ENCODE measurements at places on chromosomes 2 and 18. TPM values are rescaled to one million over a fixed set of nuclear protein-coding genes. Genes with fewer than 3 reads are reported as not detected.

LYPD6 gene
- total RNA-seq, result not detected

ZNG1B gene
- 31.3 TPM for total RNA-seq

ZC3H6 gene
- total RNA-seq, result 26.3 TPM

PLEKHA3 gene
- total RNA-seq, result 24.8 TPM

SFT2D3 gene
- total RNA-seq, result 6.1 TPM

POTEI gene
- total RNA-seq, result not detected

TOGARAM2 gene
- total RNA-seq, result 4.3 TPM

CD226 gene
- 57.4 TPM for total RNA-seq

GAD1 gene
- not detected for total RNA-seq

DNA sequence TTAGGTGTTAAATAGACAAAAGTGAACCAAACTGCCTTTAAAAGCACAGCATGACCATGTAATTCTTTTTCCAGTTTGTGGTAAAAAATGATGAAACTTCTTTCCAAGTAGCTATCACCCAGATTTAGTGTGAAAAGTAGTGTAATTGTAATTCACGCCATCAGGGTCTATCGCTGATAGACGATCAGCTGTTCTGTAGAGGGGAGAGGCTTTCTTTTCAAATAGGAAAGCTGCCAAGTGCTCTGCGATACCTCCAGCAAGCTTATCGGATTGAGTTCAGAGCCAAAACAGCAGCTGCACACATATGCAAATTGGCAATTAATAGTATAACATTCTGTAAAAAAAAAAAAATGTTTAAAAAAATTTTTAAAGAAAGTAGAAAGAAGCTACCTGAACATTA lies 61.9 kb upstream of the PSMD14 start:
- H3K27ac ChIP-seq, result no peak overlapping the region
- no peaks in the 10 kb centered on the region for H3K36me3 ChIP-seq
- peaks cover 14% of the 10 kb centered on the region for H3K4me1 ChIP-seq
- H3K27me3 ChIP-seq, result no peaks in the 10 kb centered on the region
- DNase-seq, result no peak
- H3K4me3 ChIP-seq, result no peak overlapping the region

- no peak overlapping the region for H3K4me3 ChIP-seq
- H3K36me3 ChIP-seq, result no peaks in the 10 kb centered on the region
- H3K27ac ChIP-seq, result no peak overlapping the region
- DNase-seq, result no peak
These were observed 181.7 kb upstream of the ETAA1 start for GRCh38 chr2:67215214-67216055.

DNA sequence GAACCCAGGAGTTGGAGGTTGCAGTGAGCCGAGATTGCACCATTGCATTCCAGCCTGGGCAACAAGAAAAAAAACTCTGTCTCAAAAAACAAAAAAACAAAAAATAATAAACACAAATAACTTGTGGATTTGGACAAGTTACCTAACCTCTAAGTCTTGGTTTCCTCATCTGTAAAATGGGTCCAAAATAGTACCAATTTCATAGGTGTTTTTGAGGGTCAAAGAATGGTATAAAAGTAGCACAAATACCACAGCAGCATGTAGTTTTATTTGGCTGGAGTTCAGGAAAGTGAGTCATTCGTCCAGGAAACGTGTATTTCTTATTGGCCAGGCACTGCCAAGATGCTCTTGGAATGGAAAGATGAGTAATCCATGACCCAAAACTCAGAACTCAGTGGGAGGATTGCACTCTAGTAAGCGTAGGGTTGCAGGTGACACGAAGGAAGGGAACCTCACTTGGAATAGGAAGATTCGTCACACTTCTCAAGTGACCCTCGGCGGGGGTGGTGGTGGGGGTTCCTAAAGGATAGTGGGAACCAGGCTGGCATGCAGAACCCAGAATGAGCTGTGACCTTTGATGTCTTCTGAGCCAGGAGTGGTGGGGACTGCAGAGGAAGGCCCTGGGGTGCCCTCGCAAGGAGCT lies 24.4 kb downstream of the GRHL1 start:
- DNase-seq, result no peak
- H3K4me1 ChIP-seq, result no peaks in the 10 kb centered on the region
- no peaks in the 10 kb centered on the region for H3K36me3 ChIP-seq
- no peaks in the 10 kb centered on the region for H3K27me3 ChIP-seq
- no peak overlapping the region for H3K4me3 ChIP-seq

GRCh38 chr2:152822676-152823075 lies 104.3 kb downstream of the ARL6IP6 start:
- H3K4me3 ChIP-seq, result no peak overlapping the region
- H3K36me3 ChIP-seq, result no peaks in the 10 kb centered on the region
- no peaks in the 10 kb centered on the region for H3K27me3 ChIP-seq
- DNase-seq, result no peak
- H3K4me1 ChIP-seq, result no peaks in the 10 kb centered on the region

DNA sequence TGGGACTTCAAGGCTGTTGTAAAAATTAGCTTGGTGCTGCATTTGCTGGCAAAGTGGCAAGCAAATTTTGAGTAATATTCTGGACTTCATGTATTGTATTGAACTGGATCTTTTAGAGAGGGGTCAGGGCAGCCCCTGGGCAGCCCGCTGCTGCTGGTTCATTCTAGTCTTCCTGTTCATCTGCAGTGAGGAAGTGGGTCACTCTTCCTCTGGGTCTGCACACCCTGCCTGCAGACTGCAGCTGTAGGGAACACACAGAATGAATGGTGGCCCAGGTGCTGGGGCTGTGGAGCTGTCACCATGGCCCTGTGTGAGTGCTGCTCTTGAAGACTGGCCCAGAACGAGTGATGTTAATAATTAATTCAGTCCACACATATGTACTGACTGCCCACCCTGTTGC lies 9.4 kb downstream of the SH3RF3 start:
- H3K4me1 ChIP-seq, result peaks cover 7% of the 10 kb centered on the region
- H3K27me3 ChIP-seq, result peaks cover 33% of the 10 kb centered on the region
- no peak overlapping the region for H3K27ac ChIP-seq

- no peak overlapping the region for H3K4me3 ChIP-seq
- peaks cover under 1% of the 10 kb centered on the region for H3K27me3 ChIP-seq
- no peaks in the 10 kb centered on the region for H3K36me3 ChIP-seq
- H3K4me1 ChIP-seq, result no peaks in the 10 kb centered on the region
- no peak overlapping the region for H3K27ac ChIP-seq
- DNase-seq, result no peak
These were observed 45.4 kb upstream of the RHOB start for GRCh38 chr2:20401489-20401835.

GRCh38 chr2:72144274-72144631 lies 3.4 kb downstream of the CYP26B1 start:
- no peaks in the 10 kb centered on the region for H3K36me3 ChIP-seq
- peaks cover 50% of the 10 kb centered on the region for H3K4me1 ChIP-seq

- H3K27me3 ChIP-seq, result no peaks in the 10 kb centered on the region
- H3K36me3 ChIP-seq, result no peaks in the 10 kb centered on the region
- no peak for DNase-seq
- H3K4me1 ChIP-seq, result peaks cover 13% of the 10 kb centered on the region
These were observed 4.2 kb upstream of the WDFY1 start for GRCh38 chr2:223949241-223949840.

DNA sequence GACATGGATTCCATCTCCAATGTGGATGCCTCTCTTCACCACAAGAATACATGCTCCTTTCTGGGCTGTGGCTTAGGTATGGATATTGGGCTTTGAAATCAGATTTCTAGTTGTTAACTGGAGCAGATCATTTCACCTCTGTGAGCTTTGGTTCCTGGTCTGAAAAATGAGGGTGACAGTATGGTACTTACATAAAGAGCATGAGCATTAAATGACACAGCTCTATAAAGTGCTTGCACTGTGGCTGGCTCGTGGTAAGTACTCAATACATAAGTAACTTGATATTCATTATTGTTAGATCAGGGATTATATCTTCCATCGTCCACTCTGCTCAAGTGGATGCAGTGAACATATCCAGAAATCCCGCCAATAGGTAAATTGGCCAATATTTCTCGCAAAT lies 33.4 kb downstream of the ARHGAP25 start:
- H3K4me3 ChIP-seq, result peak overlapping the region; percentile 38
- no peaks in the 10 kb centered on the region for H3K36me3 ChIP-seq
- H3K4me1 ChIP-seq, result peaks cover 89% of the 10 kb centered on the region

DNA sequence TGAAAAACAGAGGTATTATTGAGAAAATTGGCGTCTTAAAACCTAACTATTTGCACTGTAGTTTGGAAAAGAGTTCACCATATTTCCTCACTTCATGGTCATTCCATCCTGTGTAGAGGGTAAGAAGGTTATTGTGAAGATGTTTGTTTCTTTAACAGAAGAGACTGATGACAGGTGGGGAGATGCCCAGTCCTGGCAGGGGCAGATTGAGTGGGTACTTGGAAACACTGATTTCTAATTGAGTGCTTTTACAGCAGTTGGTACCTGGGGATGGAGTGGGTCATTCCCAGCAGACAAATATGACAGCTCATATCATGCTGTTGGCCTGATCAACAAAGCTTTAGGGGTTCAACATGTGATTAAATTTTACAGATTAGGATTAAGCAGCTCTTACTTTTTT lies 67.5 kb downstream of the MYOM1 start:
- no peak for DNase-seq
- H3K36me3 ChIP-seq, result no peaks in the 10 kb centered on the region
- no peak overlapping the region for H3K4me3 ChIP-seq
- no peaks in the 10 kb centered on the region for H3K4me1 ChIP-seq
- no peaks in the 10 kb centered on the region for H3K27me3 ChIP-seq

DNA sequence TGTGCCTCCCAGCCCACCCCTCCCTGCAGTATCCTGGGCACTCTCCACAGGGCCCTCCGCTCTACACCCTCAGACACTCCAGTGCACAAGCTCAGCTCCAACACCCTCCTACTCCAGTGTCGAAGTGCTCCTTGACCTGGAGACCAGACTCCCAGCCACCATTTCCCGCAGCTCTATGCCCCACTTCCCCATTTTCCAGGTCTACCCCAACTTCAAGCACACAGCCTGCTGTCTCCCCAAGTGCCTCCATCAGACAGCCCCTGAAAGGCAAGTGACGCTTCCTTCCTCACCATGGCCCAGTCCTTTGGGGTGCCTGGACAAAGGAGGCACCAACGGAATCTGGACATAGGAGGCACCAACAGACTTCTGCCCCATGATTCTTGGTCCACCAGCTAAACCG lies 7.2 kb downstream of the PASK start:
- H3K27me3 ChIP-seq, result no peaks in the 10 kb centered on the region
- no peak overlapping the region for H3K4me3 ChIP-seq
- DNase-seq, result no peak
- H3K27ac ChIP-seq, result no peak overlapping the region
- H3K4me1 ChIP-seq, result no peaks in the 10 kb centered on the region
- peaks cover 8% of the 10 kb centered on the region for H3K36me3 ChIP-seq

DNA sequence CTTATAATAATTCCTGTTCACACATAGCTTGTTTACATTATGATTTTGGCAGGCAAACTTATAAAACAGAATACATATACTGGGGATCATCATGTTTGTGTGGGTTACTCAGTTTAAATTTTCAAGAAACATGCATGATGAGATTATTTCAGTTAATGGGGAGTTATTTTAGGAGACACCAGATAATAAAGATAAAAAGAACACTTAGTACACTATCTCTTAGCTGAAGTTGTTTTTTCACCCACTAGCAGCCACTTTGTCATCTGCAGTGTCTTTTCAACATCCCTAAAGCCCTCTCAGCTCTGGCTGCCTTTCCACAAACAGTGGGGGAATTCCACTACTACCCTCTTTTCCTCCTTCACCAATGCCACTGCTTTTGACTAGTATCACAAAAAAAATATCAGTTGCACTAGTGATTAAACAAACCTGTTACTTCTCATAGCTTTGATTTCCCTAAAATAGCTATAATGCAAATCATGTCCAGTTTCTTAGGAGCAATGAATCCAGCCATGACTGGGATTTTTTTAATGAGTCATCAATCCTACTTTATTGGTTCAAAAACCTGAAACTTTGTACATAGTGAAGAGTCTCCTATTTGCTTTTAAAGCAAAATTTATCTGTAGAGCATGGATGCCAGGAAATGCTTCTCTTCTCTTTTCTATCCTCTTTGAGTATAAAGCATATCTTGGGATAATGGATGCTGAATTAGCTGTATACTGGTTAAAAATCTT lies 156.7 kb upstream of the TFPI start:
- no peaks in the 10 kb centered on the region for H3K27me3 ChIP-seq
- DNase-seq, result no peak
- H3K27ac ChIP-seq, result no peak overlapping the region
- no peaks in the 10 kb centered on the region for H3K4me1 ChIP-seq
- no peaks in the 10 kb centered on the region for H3K36me3 ChIP-seq

DNA sequence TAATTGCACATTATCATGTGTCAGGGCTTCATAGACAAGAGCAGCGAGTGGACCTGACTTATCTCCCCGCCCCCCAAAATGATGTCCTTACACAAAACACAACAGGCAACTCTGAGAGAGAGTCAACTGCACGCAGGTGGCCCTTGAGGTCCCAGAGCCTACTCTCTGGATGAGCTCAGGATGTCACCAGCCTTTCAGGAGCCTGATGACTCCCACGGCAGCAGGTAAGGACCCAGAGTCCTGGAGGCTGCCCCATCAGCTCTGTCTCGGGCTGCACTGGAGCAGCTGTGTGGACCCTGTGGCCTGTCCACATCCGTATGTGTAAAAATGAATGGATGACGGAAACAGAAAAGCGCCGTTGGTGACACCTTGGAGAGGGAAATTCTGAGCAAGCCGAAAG lies 130.9 kb downstream of the HDAC4 start:
- H3K27me3 ChIP-seq, result no peaks in the 10 kb centered on the region
- peaks cover 76% of the 10 kb centered on the region for H3K4me1 ChIP-seq
- no peak overlapping the region for H3K4me3 ChIP-seq
- no peak for DNase-seq
- no peak overlapping the region for H3K27ac ChIP-seq

- H3K4me1 ChIP-seq, result no peaks in the 10 kb centered on the region
- H3K4me3 ChIP-seq, result no peak overlapping the region
- no peaks in the 10 kb centered on the region for H3K36me3 ChIP-seq
- DNase-seq, result no peak
- H3K27me3 ChIP-seq, result no peaks in the 10 kb centered on the region
These were observed 28.8 kb downstream of the SNORC start for GRCh38 chr2:232898592-232899543.

DNA sequence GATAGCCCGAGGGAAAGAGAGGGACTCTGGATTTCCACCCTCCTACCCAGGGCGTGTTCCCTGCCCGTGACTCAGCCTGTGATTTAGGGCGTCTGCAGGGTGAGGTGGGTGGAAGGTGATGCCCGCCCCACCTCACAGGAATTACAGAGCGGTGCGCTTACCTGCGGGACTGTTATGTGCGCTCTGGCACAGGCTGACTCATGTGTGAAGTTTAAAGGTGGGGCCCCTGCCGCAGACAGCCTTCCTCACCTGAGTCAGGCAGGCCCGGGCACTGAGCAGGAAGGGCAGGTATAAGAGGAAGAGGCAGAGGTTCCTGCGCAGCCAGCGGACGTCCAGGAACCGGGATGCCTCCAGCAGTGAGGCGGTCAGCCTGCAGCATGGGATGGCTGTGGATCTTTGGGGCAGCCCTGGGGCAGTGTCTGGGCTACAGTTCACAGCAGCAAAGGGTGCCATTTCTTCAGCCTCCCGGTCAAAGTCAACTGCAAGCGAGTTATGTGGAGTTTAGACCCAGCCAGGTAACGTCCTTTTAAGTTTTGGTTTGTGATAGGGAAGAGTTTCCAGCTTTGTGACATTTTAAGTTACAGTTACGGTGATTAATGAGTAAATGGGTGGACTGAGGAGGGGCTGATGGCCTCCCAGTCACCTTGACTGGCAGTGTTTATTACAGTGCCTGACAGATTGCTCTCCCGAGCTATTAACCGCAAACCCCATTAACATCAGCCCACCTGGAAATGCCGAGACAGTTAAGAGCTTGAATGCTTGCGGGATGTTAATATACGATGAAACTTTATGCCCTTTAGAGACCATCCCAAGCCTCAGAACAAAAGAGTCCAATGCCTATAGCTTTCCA lies 141.6 kb upstream of the TTC39C start:
- no peaks in the 10 kb centered on the region for H3K36me3 ChIP-seq
- H3K27me3 ChIP-seq, result no peaks in the 10 kb centered on the region
- no peak overlapping the region for H3K4me3 ChIP-seq

GRCh38 chr2:191228861-191229260 lies 16.3 kb upstream of the MYO1B start:
- no peaks in the 10 kb centered on the region for H3K4me1 ChIP-seq
- H3K4me3 ChIP-seq, result no peak overlapping the region
- H3K36me3 ChIP-seq, result no peaks in the 10 kb centered on the region
- no peaks in the 10 kb centered on the region for H3K27me3 ChIP-seq
